ENCODE measurements at places on chromosomes 7 and 10.

- DNase-seq, result no peak
Observed at GRCh38 chr7:87231258-87231657, 11.7 kb upstream of the TMEM243 start.

- no peak for DNase-seq
Observed at GRCh38 chr10:76882796-76883195, 754.8 kb downstream of the KCNMA1 start.

GRCh38 chr7:124032369-124033094 lies at the start of gene TMEM229A:
TSS of gene TMEM229A (minus strand) at chr7:124033067. CDS start at chr7:124033003, 64 bp downstream.
- DNase-seq, result no peak

- no peak for DNase-seq
Observed at GRCh38 chr10:5805711-5806110, 7.5 kb downstream of the GDI2 start.

DNA sequence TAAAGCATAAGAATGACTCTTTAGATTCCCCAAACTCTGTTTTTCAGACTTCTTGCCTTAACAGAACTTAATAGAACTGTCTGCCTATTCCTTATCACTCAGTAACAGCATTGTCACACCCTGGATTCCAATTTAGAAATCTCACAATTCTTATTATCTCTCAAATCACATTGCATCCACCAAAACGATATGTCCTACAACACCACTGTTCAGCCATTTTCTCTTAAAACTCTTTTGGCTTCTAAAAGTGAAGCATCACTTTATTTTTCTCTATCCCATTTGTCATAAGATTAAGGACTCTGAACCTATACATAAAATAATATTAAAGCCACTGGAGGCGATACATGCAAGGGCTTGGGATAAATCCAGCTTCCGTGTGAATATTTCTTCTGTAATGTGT lies 1.2 kb upstream of the CPED1 start:
- DNase-seq, result no peak

DNA sequence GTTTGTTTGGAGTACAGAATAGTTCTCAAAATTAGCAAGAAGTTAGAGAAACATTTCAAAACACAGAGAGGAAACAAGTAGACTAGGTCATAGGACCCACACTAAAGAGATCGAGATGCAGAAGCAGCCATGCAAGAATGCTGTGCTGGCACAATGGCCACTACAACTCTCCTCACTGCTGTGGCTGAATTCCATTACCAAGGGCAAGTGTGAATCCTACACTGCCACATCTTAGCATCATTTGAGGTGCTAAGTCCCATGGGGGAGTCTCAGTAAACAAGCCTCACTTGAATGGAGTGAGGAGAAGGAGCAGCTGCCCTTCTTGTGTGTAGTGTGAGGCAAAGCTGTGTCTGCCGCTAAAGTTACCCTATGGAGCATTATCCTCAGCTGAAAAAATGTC lies 56.7 kb downstream of the PCLO start:
- DNase-seq, result no peak

GRCh38 chr7:71846160-71846559 lies 566.0 kb downstream of the CALN1 start:
- no peak for DNase-seq

GRCh38 chr10:58642283-58642682 lies 129.6 kb downstream of the BICC1 start:
- no peak for DNase-seq

DNA sequence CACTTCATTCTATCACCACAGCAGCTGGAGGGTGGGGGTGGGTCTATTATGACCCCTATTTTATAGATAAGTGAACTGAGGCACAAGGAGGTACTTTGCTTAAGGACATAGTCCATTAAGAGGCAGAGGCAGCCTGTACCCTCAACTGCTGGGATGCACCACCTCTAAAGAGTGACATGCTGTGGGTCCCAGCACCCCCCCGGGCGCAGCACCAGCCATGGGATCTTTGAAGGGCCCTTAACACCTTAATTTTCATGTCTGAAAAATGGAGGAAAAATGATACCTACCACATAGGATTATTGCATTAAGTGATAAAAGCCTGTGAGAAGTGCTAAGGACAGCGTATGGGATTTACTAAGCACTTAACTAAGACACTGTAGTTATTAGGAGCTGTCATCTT lies 15.4 kb downstream of the ADCYAP1R1 start:
- DNase-seq, result no peak

DNA sequence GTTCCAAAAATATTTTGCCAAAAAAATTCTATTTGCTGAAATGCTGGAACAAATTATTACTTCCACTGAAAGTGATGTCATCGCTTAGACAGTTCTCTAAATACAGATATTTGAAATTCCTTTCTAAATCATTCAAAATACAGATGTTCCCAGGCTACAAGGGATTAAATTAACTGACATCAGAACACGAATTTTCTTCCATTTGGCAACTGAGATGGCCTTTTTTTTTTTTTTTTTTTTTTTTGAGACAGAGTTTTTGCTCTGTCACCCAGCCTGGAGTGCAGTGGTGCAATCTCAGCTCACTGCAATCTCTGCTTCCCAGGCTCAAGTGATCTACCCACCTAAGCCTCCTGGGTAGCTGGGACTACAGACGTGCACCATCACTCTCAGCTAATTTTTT lies 57.0 kb downstream of the P4HA1 start:
- DNase-seq, result no peak

GRCh38 chr7:50174948-50175347 lies 81.9 kb upstream of the ZPBP start:
- DNase-seq, result no peak

GRCh38 chr10:93458821-93459257 lies 23.3 kb downstream of the MYOF start:
- DNase-seq, result peak; percentile 94

DNA sequence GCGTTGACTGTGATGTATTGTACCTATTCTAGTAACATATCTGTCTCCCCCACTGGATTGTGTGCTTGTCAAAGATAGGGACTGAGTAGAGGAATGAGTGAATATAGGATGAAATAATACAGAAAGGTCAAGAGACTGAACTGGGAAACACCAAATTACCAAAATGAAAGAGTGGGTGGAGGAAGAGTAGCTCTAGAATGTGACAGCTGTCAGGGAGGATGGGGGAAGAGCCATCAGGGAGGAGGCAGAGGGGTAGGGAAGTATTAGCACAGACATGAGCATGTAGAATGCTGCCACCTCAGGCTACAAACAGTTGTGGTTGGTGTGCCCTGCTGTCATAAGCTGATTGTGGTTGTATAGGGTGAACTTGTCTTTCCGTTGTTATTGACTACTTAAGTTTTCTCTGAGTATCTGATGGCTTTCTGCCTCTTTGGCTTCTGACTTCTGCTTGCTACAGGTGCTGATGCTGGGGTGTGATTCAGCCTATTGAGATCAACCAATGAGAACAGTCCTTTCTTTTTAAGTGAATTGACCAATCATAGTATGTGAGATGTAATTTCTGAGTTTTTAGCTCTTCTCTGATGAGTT lies 5.6 kb downstream of the CCSER2 start:
- peak; percentile 23 for DNase-seq

- DNase-seq, result peak; percentile 37
Observed at GRCh38 chr7:33979807-33980355, 74.5 kb downstream of the BMPER start.

DNA sequence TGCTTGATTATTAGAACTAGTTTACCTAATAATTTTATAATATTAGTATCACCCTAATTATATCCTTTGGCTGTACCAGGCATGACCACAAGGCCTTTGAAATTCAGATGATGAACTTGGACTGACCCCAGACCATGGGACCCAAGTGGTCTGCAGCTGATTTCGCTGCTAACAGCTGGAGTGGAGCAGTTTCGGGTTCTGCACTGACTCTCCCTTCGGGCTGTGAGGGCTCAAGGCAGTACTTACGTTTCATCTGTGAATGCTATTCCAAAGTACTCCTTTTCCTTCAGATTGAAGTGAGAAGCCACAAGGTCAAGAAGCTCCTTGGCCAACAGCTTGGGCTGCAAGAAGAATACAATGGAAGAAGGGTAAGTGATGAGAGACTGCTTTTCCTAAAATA lies 223.8 kb downstream of the PRPF18 start:
- no peak for DNase-seq

- DNase-seq, result no peak
Observed at GRCh38 chr7:636396-636795, 90.1 kb upstream of the DNAAF5 start.

DNA sequence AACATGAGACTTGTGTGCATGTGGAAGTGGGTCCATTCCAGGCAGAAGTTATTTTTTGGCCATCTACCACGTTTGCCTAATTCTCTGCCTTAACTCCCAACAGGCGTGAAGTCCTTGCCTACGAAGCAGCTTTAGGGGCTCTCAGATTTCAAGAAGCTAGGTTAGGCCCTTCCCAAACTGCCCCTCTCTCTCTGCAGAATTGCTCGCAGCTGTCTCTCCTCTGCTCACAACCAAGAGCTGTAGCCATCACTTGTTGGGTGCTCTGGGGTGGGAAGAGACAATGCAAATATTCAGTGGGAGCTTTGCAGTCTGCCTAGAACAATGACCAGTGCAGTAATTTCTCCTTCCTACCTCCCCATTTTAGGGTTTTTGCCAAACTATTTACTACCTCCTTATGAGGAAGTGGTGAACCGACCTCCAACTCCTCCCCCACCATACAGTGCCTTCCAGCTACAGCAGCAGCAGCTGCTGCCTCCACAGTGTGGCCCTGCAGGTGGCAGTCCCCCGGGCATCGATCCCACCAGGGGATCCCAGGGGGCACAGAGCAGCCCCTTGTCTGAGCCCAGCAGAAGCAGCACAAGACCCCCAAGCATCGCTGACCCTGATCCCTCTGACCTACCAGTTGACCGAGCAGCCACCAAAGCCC lies 24.9 kb downstream of the CYP17A1 start:
- no peak for DNase-seq

GRCh38 chr7:3162289-3162688 lies 118.6 kb upstream of the CARD11 start:
- DNase-seq, result no peak

- DNase-seq, result peak; percentile 10
Observed at GRCh38 chr7:35727571-35727970, 32.6 kb upstream of the HERPUD2 start.

GRCh38 chr10:81472927-81473470 lies 402.0 kb upstream of the NRG3 start:
- no peak for DNase-seq

DNA sequence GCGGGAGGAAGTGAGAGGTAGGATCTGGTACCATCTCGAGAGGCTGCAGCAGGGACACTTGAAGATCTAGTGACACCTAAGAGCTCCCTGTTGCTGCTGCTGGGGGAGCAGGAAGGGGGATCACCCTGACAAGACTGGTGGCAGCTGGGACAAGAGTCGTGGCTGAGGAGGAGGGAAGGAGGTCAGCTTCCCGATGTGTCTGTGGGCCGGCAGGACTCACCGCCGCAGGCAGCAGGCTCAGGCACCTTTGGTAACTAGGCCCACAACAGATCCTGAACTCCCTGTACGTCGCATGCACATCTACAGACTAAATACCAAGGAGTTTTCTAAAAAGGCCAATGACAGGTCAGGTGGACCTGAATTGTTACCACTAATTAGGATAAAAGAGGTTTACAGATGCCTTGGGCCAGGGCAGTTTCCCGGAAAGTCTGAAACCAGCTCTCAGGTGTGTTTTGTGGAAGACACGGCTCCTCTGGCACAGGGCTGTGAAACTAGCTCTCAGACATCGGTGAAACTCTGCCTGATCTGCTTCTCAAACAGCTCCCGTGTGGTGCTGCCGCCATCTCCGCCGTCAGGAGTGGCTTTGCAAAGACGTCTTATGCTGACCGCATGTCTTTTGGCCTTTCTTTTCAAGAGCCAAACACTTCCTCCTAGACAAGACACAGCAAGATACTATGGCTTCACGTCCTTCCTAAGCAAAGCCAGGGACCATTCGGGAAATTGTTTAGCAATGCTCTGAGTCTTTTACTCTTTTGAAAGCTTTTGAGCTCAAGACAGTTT lies 609.7 kb downstream of the PTPRN2 start:
- DNase-seq, result no peak

DNA sequence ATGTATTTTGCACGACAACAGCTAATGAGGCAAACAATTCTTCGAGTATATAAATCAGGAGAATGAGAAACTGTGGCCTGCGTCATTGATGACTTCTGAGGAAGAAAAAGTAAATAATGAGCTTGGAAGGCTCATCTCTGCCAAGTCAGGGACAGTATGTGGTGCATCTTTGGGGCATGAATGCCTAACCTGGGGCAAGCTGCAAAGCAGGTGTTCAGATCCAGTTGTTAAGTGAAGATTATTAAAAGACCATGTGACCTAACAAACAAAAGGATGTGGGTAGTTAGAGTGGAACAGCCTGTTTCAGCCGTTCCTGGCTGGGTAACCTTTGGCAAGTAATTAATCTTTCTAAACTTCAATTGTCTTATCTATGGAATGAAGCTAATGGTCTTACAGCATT lies 93.0 kb downstream of the LYZL2 start:
- no peak for DNase-seq

- no peak for DNase-seq
Observed at GRCh38 chr10:68318331-68319059, 13.4 kb upstream of the HNRNPH3 start.

DNA sequence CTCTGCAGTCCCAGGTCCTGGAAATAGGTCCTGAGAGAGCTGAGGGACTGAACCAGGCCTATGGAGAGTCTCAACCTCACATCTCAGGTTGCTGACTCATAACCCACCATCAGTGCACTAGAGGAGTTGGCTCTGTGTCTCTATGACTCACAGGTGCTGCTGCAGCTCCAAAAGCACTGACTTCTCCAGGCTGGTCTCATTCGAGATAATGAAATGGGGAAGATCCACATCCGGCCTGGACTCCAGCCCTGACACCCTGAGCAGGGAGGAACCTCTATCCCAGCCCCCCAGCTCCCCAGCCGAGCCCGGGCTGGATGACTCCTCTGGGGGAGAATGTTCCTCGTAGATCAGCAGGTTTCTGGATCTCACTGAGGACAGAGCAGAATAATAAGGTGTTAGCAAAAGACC lies 35.5 kb upstream of the DGKI start:
- DNase-seq, result peak; percentile 88

GRCh38 chr7:24828891-24829661 lies 71.8 kb upstream of the GSDME start:
- no peak for DNase-seq
